ENCODE measurements at places on chromosomes 11 and 22.

GRCh38 chr22:29328055-29328454 lies 12.6 kb upstream of the RASL10A start:
- no peak for DNase-seq

- no peak for DNase-seq
Measured at GRCh38 chr11:93468290-93468689, 74.9 kb downstream of the SMCO4 start.

- no peak for DNase-seq
Measured at GRCh38 chr22:37508431-37508992, 10.7 kb downstream of the CARD10 start.

- no peak for DNase-seq
Measured at GRCh38 chr22:44107340-44107739, 73.4 kb upstream of the PARVG start.

DNA sequence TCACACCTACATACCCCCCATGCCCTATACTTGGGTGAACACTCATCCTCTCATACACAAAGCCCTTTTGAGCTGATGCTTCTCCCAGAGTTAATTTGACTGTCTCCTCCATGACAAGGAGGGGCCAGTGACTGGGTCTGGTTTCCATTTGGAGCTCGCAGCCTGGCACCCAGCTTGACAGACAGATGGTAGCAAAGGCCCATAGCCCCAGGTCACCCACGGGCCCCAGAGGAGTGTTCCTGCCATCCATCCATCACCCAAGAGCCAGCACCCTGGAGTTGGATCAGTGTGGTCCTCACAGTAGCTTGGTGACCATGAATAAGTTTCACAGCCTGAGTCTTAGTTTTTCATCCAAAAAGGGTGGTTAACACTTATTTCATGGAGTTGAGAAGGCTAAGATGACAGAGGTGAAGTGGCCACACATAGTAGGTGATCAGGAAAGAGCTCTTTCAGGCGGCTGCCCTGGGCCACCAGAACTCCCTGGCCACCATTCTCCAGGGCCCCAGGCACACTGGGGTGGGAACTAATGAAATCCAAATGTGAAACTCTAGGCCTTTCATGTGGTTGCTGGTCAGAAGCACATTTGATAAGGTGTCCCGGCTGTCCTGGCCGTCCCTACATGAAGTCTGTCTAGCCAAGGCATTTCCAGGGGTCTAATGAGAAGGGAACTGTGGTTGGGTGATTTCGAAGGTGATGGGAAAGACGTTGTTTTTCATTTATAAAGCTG lies 42.4 kb downstream of the LIF start:
- DNase-seq, result no peak

DNA sequence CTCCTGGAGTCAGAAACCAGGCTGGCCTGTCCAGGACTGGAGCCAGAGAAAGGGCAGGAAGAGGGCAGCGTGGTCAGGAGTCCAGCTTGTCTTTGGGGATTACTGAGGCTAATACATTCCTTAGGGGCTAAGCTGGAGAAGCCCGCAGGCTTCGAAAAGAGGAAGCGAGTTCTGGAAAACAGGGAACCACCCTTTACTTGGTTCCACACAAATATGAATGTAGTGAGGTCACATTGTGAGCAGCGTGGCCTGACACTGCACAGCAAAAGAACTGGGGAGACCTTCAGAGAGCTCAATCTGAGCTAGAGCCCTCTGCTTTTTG lies 132.3 kb downstream of the CEP164 start:
- no peak for DNase-seq

- DNase-seq, result no peak
Measured at GRCh38 chr11:77063861-77064260, 2.9 kb upstream of the CAPN5 start.

- DNase-seq, result no peak
Measured at GRCh38 chr11:17633279-17633986, 85.9 kb upstream of the MYOD1 start.

- DNase-seq, result peak; percentile 35
Measured at GRCh38 chr11:2269601-2270321, 627 bp downstream of the ASCL2 start.

- no peak for DNase-seq
Measured at GRCh38 chr11:64134963-64135362, 30.9 kb downstream of the MACROD1 start.

- DNase-seq, result no peak
Measured at GRCh38 chr11:117159892-117160291, 15.8 kb downstream of the PAFAH1B2 start.

DNA sequence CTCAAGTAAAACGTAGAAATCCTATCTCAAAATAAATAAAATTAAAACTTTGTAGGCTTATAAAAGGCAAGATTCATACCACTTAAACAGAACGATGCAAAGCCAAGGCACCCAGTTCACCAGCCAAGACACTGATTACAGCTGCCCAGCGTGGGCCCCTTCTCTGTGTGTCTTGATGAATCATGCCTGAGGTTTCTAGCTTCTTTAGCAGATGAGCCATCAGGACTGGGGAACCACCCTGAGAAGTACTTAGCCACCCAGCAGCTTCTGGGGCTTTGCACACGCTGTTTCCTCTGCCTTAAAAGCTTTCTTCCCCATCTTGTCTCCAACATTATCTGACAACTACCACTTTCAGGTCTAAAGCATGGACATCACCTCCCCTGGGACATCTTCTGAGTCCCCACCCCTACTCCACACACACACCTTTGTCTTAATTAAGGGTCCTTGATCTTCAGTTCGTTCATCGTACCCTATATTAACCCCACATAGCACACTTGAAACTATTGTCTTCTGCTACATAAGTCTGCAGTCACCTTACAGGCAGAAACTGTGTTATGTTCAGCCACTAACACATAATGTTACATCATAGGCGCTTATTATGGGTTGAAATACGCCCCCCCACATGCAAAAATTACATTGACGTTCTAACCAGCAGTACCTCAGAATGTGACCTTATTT lies 8.7 kb upstream of the LAYN start:
- peak; percentile 92 for DNase-seq

DNA sequence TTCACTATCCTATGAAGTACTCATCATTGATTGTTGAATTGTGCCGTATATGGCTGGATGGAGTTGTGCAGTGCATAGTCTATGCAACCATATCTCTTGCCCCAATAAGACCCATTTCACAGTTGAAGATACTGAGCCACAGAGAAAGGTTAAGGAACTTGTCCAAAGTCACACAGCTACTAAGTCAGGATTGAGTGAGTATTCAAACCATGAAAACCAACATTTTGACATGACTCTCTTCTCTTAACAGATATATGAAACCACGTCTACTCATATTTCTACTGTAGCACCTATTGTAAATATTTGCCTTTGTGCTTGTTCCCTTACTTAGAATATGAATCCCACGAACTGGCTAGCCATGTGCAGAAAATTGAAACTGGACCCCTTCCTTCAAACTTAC lies 58.1 kb downstream of the MAML2 start:
- DNase-seq, result no peak

- no peak for DNase-seq
Measured at GRCh38 chr22:25656724-25657123, 85.3 kb upstream of the MYO18B start.

GRCh38 chr22:42301077-42301741 lies 30.8 kb upstream of the TCF20 start:
- DNase-seq, result no peak

- no peak for DNase-seq
Measured at GRCh38 chr11:64772303-64773018, 5.9 kb downstream of the SF1 start.

DNA sequence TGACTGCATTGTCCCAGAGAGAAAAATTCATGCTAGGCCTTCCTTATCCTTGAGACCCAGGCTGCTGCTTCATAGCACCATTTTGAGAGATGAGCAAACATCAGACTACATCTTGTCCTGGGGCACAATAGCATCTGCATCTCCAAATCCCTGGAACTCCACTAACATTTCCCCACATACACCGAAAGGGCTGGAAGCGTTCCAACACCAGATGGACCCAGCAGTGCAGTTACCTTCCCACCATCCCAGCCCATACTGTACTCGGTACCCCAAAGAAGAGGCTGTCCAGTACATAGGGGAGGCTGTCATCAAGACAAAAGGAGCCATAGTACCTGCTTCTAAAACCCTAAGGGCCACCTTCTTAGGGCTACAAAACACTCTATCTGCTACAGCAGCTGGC lies 547.2 kb upstream of the CHORDC1 start:
- no peak for DNase-seq

Measured in fibroblast of skin of scalp (primary cell).